NCI-H1105 treated with DMSO at 0.1 percent for 48 hours (cell line): ENCODE measurements at places on chromosomes 4 and X.

GRCh38 chrX:122464341-122464740, 719.7 kb upstream of the GRIA3 start:
- DNase-seq = no peak

- DNase-seq = no peak
These were observed 18.1 kb upstream of the GDPD2 start for GRCh38 chrX:70405003-70405402.

DNA sequence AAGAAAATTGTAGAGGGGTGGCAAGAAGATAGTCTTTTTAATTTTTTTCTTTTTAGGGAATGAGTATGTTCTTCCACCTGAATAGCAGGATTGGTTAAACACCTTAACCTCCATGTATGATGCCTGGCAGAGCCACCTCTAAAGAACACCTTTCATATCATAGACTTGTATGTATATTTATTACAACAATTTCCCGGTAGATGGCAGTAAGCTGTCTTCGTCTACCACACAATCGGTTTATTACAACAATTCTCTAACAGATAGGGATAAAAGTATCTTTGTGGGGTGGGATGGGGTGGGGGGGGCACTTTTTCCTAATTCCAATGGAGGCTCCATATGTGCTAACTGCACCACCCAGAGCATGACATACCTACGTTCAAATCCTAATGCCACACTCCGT, 255.5 kb downstream of the LDB2 start:
- peak; percentile 27 for DNase-seq

DNA sequence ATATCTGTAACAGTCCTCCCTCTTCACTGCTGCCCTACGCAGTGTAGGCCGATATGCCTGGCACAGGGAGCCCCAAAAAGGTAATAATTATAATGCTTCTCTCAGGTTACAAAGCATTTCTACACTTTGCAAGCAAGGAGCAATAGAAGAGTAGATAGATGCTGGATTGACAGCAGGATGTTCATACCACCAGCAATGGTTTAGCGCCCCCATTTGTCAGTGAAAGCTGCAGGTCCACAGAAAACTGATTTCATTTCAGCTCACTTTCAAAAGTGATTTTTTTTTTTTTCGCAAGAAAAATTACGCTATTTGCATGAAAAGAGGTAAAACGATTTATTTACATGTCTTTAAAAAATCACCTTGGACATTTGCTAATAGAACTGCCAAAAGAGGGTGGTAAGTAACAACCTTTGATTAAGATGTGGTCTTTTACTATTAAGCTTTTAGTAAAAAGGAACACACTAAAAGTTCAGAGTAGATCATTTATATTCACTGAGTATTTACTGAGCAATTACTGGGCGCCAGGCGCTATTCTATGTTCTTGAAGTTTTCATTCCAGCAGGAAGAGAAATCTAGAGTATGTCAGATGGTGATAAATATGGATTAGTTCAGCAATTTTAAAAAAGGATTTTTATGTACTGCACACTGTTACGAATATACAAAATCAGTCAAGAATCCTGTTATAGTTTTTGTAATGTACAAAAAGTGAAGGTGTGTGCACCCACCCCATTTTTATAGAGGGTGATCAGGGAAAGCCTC, 34.4 kb downstream of the HPF1 start:
- no peak for DNase-seq

GRCh38 chr4:141638230-141638629, 1.8 kb downstream of the IL15 start:
- DNase-seq = no peak

DNA sequence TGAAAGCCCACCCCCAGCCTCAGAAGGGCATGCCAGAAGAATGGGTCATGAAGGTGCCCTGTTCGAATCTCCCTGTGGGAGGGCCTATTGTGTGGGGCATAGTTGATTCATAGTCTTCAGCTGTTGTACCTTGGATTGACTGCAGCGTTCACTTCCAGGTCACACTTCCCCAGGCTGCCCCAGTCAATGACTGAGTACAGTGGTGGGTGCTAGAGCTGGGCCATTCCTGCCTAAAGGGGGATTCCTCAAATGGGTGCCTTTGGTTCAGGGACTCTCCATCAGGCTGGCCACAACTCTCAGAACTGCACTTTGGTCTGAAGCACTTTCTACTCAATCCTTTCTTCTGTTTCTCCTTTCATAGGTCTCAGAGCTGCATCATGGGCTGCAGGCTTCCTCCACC, 35.0 kb upstream of the RASGEF1B start:
- no peak for DNase-seq

DNA sequence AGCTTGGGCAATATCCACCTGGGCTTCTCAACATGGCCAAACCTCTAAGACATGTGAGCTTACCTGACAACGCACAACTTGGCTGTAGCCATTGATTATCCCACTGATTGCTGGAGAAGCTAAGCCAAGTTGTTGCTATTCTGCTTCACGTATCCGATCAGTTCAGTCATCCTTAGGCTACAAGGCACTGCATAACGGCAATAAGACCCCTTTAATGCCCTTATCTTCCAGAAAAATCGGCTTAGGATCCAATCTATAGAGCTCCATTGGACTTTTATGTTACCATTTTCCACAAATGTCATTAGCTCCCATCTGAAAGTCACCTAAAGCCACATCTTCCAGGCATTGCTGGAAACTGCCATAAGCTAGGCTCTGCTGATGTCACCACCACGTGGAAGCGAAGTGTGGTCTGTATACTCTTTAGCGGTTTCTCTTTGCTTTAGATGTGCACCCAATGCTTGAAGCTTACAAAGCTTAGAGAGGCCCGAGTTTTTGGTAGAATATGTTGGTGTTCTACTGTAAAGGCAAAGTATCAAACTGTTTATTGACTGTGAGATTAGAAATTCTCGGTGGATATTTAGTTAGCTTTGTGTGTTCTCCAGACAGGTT, 163.1 kb downstream of the CPE start:
- no peak for DNase-seq

GRCh38 chr4:174930895-174931294, 12.7 kb downstream of the ADAM29 start:
- DNase-seq = no peak

GRCh38 chr4:15653420-15653819, 1.7 kb downstream of the FBXL5 start:
- DNase-seq = no peak

GRCh38 chr4:53865054-53865453, 199.4 kb downstream of the CHIC2 start:
- no peak for DNase-seq

DNA sequence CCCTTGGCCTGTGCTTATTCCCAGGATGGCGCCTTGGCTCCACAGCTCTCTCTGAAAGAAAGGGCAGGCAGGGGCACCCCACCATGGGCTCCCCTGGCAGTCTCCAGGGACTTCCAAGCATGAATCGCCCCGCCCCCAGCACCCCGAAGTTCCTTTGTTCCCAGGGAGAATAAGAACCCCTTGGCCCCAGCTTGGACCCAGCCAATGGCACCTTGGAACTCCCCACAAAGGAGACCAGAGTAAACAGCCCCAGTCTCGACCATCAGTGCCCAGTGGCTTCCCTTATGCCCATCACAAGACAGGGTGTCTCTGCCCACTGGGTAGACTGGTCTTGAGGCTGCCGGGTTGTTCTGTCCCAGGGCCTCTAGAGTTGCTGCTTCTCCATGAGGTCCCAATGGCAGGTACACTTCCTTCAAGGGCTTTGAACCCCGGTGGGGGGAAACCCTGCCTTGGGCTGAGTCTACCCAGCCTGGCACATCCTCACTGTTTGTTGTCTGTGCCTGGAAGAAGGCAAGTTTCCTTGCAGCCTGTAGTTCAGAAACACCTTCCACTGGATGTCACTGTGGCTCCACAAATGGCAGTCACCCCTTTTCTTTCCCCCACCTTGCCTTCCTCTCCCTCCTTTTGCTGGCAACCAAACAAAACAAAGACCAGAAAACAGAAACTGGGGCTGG, 30.8 kb downstream of the NBDY start:
- DNase-seq = no peak

- no peak for DNase-seq
These were observed 94.6 kb upstream of the CASK start for GRCh38 chrX:42017971-42018370.

DNA sequence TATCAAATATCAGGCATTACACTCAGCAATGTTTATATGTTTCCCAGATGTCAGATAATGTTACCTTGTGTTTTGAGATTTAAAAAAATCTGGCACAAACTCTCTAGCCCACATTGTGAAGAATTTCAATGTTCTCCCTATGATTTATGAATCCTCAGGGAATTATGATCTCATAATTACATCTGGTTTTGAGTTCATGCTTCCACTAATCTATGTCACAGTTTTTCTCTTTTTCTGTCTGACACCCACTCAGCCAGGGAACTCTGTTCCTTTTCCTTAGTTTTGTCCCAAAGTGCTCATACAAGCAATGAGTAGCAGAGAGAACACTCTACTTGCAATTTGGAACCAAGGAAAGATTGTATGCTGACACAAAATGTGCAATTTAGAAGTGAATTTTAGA, 212.1 kb upstream of the POF1B start:
- DNase-seq = no peak

- DNase-seq = peak; percentile 9
These were observed 2.2 kb downstream of the MAPK10 start for GRCh38 chr4:86357608-86358007.

- no peak for DNase-seq
These were observed 205.3 kb upstream of the GEMIN8 start for GRCh38 chrX:14235004-14235403.
